ENCODE measurements at places on chromosomes 4 and X. TPM values are rescaled to one million over a fixed set of nuclear protein-coding genes. Genes with fewer than 3 reads are reported as not detected.

CENPVL1 gene
- not detected for polyA plus RNA-seq

NCAPG gene
- polyA plus RNA-seq: 11.6 TPM

MBNL3 gene
- polyA plus RNA-seq: 1.4 TPM

DNA sequence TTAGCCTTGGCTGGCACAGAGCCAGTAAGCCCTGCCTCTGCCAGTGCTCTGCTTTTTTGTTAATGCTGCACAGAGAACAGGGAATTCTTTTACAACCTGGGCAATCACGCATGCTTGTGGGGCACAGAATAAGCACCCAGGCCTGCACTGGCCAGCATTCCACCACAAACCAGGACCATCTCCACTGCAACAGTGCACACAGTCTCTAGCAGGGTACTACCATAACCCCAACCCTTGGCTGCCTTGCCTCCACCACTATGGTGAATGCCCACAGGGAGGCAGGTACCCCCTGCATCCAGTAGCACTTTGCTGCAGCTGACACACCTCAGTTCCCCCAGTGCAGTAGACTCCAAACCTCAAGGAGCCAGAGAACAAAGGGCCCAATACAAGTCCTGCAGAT lies 19.2 kb upstream of the FAAH2 start:
- DNase-seq: no peak

DNA sequence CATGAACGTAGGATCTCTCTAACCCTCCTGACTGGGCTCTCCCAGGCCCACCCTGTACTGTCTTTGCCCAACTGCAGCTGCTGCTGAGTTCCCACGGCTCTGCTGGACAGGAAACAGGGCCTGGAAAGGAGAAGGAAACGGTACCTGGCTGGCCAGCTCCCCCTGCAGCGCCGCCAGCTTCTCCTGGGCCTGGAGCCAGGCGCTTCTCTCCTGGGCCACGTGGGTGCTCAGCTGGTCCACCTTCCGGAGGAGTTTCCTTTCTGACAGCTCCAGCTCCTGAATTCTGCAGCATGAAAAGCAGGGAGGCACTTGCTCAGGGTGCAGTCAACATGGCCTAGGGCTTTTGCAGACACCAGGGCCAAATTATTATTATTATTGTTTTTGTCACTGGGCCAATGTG lies 6.5 kb downstream of the C4orf50 start:
- no peak for DNase-seq

DNA sequence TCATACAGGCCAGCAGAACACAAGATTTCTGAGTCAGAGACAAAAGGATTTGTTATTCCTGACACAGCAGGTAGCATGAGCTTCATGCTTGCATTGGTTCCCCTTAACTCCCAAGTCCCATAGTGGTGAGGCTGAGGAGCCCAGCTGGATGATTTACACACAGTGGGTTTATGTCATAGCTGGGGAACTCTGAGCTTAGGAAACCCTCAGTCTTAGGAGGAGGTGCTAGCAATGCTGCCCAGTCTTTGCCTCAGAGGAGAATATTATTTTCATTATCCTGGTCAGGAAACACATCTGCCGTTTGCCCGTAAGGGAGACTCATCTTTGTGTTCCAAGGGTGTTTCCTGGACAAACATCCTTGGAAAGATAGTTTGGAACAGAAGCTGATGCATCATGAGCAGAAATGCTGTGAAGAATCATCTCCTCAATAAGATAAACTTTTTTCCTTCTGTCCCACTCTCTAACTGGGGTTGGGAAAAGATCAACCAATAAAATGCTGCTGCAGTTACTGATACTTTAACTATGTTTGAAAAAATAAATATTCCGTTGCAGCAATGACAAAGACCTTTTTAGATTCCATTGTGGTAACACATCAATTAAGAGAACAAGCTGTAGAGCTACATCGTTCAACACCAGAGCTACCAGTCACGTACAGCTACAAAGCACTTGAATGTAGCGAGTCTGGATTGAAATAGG lies 146.8 kb downstream of the DCLK2 start:
- no peak for DNase-seq

GRCh38 chr4:4663028-4663427 lies 121.2 kb upstream of the STX18 start:
- DNase-seq: peak; percentile 7

DNA sequence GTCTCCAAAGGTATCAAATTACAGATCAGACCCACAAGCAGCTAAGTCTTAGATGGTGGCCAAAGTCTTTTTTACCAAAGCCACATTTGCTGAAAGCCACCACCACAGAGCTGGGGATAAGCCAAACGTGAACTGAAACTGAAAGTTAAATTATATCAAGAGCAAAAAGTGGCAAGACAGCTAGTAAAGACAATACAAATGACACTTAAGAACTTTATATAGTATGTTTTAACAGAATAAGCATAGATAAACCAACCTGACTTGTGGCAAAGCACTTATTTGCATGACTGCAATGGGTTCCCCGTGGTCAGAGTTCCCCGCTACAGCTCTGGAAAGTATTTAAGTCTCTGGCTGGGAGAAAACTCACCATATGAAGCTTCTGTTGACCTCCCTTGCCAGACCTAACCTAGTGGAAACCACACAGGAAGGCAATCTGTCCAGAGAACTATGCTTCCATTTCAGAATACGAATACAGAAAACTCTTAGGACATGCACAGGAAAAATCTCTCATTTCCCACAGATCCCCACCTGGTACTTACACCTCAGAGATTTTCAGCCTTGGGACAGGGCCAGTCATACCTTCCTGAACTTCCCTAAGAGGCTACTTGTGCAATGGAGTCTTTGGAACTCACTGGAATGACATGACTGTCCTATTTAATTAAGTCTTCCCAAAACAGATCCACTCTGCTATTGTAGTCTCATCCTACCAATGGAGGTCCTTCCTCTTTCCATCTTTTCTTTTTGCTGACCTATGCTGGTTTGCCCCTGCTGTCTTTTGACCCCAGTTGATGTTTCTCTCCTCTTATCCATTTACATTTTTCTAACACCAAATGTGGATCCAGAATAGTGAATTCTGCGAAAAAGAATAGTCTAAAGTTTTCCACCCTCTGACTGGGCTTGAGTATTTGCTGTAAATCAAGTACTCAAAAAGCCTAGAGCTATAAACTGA lies 225.1 kb downstream of the NR3C2 start:
- peak; percentile 20 for DNase-seq

- no peak for DNase-seq
These were observed 73.3 kb upstream of the HHIP start for GRCh38 chr4:144572660-144573059.

DNA sequence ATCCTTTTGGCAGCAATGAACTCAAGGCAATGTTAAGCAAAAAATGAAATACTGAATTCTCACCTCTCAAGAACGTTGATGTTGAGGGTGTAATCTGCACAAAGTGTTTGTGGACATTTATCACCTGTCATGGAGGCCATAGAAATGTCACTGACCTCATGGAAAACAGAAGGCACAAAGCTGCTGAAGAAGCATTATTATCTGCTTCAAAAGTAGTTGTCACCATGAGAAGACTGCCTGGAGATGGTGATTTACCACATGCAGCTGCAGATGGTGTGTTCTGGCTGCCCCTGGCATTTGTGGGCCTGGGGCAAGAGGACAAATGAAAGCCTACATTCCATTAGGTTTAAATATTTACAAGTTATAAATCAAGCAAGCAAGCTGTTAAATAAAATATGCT lies 116.8 kb upstream of the RPS6KA3 start:
- DNase-seq: no peak
